Colonic mucosa (tissue), 4 donors: ENCODE measurements at places on chromosomes 3 and 15.

DNA sequence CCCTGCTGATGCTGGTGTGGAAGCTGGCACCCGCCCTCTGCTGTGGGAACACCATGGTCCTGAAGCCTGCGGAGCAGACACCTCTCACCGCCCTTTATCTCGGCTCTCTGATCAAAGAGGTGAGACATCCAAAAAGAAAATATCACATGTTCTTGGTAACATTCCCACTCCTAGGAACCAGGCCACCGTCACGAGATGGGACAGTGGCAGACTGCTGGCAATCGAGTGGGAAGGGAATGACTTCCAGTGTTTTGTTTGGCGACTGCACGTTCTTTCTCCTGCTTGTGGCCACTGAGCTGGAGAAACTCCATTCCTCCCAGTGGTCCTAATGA lies 14.3 kb downstream of the ALDH1A3 start:
- H3K4me3 ChIP-seq = no peak overlapping the region
- H3K27me3 ChIP-seq = no peaks in the 10 kb centered on the region
- DNase-seq = no peak
- no peaks in the 10 kb centered on the region for H3K4me1 ChIP-seq
- H3K27ac ChIP-seq = no peak overlapping the region

- H3K36me3 ChIP-seq = no peaks in the 10 kb centered on the region
- peak overlapping the region; percentile 39 for H3K4me3 ChIP-seq
- H3K27me3 ChIP-seq = peaks cover 20% of the 10 kb centered on the region
- no peak for DNase-seq
- no peaks in the 10 kb centered on the region for H3K4me1 ChIP-seq
Measured at GRCh38 chr3:129605203-129605921, 1.1 kb downstream of the PLXND1 start.

DNA sequence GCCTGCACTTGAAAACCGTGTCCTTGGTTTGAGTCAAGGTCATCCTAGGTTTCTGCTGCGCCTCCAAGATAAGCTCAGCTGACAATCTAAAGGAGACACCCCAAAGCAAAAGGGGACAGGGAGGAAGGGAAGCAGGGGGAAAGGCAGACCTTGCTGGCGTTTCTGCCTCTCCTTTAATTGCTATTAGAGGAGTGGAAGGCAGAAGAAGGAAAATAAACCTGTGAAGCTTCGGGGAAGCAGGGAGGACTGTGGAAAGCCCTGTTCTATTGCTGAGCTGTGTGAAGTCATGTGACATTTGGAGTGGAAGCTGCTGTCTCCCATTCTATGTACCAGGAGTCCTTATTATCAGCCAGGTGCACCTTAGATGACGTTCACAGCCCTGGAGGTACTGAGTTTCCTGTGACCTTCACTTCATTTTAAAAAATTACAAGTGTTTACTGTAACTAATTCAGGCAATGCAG lies 21.5 kb upstream of the CHD2 start:
- no peak overlapping the region for H3K4me3 ChIP-seq
- H3K27me3 ChIP-seq = no peaks in the 10 kb centered on the region
- H3K36me3 ChIP-seq = no peaks in the 10 kb centered on the region
- no peak overlapping the region for H3K27ac ChIP-seq
- peaks cover 12% of the 10 kb centered on the region for H3K4me1 ChIP-seq

- no peak overlapping the region for H3K27ac ChIP-seq
- H3K4me3 ChIP-seq = no peak overlapping the region
- DNase-seq = no peak
- H3K4me1 ChIP-seq = no peaks in the 10 kb centered on the region
Measured at GRCh38 chr3:196336319-196337145, 1.7 kb downstream of the TM4SF19 start.
